ENCODE measurements at places on chromosomes 7 and 10.

GRCh38 chr10:3702569-3702968 lies 82.4 kb downstream of the KLF6 start:
- no peak for DNase-seq

DNA sequence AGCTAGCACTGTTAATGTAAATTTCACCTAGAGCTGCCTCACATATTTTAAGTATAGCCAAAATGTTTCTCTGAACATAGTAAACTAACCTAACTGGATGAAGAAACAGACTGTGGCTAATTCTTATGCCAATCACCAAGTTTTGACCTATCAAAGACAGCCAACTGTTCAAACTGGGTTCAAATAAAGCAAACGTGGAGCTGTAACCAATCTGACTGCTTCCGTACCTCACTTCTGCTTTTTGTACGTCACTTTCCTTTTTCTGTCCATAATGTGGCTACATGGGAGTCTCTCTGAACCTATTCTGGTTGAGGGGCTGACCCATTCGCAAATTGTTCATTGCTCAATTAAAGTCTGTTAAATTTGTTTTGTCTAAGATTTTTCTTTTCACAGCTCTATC lies 66.3 kb upstream of the ETV1 start:
- no peak for DNase-seq

DNA sequence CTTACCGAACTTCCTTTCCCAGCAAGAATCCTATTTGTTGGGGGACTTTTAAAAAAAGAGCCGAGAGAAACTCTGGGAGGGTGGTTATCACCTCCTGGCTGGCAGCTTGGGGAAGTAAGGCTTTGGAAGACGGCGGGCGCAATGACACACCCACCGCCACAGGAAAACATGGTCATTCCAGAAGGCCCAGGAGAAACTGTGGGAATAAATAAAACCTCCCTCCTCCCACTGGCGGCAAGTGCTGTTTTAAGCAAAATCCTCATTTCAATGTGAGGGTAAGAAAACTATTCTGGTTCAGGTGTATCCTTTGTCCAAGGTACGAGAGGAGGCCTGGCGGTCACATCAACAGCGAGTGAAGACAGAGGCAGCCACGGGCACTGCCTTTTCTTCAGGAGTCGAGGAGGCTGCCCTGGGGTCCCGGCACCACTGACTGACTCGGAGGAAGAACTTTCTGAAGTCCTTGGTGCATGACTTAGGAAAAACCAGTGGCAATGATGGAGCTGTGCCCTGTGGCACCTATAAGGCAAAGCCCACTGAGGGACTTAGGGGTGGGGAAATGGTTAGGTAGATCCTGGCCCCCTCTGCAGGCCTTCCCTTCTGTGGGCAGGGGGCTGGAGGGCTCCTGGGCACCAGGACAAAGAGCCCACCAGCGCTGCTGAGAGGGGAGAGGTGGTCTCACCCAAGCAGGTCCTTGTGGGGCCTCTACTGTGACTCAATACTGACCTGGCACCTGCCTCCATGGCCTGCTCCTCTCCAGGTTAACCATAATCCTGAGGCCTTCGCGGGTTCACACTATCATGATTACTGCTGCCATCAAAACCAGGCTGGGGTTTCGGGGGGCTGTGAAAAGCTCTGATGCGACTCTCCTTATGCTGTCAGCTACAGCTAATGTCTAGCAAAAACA lies 21.4 kb downstream of the DNAJB12 start:
- DNase-seq: no peak

DNA sequence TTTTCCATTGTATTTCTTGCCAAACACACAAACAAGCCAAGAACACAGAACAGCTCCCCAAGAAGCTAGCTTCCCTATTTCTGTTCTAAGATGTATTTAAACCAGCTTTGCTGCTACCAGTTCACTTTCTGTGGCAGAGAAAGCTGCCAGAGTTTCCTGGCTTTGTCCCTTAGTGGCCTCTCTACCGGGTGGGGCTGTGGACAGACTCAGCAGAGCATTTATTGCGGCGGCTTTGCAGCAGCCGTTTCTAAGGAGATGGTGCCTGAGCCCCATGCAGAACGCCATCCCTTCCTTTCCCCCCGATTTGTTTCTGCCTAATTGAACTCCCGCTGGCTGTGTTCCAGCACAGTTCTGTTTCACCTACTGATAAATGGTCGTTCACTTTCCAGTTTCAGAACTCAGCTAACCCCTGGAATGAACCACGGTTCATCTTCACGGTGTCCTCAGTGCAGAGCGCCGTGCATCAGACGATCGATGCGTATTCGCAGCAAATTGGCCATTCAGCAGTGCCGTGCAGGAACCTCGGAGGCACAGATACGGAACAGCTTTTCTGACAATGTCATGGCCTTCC lies 33.8 kb upstream of the SFMBT2 start:
- DNase-seq: no peak

GRCh38 chr10:80526742-80527141 lies 11.0 kb upstream of the SH2D4B start:
- DNase-seq: no peak

DNA sequence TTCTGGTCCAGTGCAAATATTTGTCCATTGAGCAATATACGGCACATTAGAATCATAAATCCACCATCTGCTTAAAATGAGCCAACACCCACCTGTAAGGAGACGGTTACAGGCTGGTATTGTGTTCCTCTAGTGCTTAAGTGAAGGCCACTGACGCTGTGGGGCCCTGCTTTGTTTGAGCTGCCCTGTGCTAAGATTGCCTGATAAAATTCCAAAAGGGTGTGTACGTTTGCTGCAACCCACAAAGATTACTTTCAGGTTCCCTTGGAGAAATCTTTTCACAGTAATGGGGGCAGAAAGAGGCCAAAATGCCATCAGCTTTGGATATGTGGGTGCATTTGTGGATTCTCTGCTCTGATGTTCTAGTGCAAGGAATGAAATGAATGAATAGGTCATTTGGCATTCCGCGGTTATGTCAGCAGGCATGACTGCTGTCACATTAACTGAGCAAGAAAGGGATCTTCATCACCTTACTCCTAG lies 34.4 kb downstream of the AGR3 start:
- peak; percentile 64 for DNase-seq

DNA sequence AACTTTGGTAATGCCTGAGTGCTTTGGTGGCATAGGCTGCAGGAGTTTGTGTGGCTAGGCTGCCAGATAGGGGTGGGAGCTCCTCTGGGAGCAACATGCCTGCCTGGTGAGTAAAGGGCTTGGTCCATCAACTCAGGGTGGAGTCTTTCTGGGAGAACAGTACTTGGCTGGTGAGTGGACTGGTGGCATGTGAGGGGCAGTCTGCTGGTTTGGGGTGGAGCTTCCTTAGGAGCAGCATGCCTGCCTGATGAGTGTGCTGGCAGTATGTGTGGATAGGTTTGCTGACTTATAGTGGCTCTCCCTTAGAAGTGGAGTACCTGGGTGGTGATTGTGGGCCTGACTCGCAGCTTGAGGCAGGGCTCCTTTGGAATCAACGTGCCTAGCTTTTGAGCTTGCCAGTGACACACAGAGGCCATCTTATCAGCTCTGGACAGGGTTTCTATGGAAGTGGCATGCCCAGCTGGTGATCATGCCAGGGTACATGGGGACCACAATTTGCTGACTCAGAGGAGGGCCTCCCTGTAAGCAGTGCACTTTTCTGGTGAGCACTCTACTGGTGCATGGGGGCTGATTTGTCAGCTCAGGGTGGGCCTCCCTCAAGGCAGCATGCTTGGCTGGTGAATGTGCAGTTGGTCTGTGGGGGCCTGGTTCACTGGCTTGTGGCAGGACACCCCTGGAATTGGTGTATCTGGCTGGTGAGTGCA lies 35.0 kb upstream of the SRI start:
- no peak for DNase-seq

DNA sequence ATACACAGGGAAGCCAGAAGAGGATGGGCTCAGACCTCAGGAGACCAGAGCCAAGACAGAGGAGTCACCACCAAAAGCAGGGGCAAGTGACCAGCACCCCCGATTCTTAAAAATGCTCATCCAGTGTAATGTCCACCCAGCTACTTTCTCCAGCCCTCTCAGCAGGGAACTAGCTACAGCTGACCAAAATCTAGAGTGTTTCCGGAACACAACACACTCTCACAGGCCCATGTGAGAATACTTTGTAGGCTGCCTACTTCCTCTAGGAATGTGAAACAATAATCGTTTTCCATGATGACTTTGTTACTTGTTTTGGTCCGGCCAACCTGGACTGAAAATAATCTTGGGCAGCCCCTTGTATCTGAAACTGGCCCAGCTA lies 14.5 kb downstream of the PSAP start:
- no peak for DNase-seq

DNA sequence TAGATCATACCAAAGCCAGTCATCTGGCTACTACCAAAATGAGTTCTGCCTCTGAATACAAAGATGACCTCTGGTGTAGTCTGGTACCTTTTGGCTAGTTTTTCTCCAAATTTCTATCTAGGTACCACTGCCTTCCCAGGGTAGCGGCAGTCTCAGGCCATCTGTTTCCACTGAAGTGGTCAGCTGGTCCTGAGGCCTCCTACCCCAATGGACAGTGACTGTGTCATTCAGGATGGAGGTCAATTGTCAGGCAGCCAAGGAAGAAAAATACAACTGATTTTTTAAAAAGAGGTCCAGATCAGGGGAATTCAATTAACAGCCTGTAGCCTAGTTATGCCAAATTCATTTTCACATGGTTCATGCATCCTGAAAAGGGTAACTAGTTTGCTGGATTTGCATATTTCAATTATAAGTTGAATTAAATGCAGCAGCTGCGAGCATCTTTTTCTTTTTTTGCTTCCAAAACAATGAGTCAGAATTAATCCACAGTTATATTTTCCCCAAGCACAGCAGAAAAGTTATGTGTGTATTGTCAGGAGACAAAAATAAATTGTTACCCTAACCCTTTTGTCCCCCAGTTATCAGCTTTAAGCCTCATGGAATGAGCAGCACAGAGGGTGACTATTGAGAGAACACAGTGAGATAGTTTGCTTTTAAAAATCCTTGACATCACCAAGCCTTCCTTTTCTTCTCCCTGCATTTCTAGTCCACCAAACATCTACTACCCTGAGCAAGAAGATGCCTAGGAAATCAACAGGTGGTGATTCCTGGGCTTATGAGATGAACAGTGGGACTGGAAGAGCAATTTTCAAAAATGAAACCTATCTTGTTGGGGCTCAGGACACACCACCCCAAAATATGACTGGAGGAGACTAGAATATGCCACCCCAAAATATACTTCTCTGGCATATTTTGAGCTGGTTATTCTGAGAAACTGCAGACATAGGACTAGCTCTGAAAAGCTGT lies 27.7 kb downstream of the BCCIP start:
- no peak for DNase-seq

GRCh38 chr10:60943316-60944057 lies 498 bp downstream of the RHOBTB1 start:
- peak; percentile 35 for DNase-seq

GRCh38 chr10:23172429-23173213 lies 19.5 kb upstream of the PTF1A start:
- no peak for DNase-seq

DNA sequence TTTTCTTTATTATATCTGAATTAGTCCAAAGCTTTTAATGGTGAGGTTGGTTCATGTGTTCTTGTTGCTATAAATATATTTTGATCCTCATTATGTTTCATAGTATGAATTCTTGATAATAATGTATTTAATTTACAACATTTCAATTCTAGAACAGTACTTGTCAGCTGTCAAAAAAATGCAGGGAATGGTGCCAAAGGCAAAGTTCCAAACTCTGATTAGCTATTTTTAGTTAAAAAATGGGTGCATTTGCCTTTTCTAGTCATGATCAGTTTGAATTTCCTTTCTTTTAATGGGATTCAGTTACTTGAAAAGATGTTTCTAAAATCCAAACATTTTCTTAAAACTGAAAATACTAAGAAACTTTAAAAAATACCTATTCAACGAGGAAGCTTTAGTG lies 49.6 kb downstream of the ANKIB1 start:
- DNase-seq: no peak

GRCh38 chr7:25087855-25088254 lies 37.2 kb downstream of the CYCS start:
- no peak for DNase-seq

DNA sequence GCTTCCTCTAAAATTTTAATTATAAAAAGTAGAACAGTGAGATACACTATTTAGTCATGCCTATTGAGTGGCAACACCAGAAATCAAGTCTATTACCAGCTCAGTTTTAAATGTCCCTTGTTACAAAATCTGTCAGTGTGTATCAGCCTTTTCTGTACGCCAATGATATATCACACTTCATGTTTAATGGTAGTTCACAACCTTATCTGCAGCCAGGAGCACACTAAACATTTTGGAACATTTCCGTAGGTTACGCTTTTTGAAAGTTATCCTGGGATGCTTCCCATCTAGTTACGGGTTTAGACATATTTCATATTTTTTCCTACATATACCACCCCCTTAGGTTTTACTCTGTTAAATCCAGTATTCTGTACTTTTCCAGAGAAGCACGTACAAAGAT lies 5.4 kb downstream of the HNRNPA2B1 start:
- DNase-seq: no peak

DNA sequence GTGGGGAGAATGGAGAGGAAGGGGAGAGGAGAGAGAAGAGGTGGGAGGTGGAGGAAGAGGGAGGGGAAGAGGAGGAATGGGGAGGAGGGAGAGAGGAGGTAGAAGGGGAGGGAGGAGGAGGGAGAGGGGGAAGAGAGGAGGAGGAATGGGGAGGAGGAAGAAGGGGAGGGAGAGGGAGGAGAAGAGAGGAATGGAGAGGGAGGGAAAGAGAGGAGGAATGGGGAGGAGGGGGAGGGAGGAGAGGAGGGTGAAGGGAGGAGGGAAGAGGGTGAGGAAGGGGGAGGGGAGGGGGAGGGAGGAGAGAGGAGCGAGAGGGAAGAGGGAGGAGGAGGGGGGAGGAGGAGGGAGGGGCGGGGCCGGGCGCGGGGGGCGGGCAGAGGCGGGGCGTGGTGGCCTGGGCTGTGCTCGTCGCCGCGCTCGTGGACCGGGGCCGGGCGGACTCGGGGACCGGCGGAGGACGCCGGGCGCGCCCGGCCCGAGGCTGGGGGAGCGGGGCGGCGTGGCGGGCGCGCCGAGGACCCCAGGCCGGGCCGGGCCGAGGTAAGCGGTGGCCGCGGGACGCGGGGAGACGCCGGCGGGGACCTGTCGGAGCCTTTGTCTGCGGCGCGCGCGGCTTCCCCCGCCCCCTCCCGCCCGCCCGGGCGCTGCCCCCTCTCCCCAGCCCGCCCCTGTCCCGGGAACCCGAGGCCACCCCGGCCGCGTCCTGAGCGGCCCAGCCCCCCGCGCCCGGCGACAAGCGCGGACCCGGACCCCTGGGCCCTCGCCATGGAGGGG lies at the start of gene SLC29A4:
Gene SLC29A4 (plus strand): TSS at position 401 of the 774 bp plus-strand sequence. CDS start 4,874 bp downstream, outside the sequence.
- no peak for DNase-seq

DNA sequence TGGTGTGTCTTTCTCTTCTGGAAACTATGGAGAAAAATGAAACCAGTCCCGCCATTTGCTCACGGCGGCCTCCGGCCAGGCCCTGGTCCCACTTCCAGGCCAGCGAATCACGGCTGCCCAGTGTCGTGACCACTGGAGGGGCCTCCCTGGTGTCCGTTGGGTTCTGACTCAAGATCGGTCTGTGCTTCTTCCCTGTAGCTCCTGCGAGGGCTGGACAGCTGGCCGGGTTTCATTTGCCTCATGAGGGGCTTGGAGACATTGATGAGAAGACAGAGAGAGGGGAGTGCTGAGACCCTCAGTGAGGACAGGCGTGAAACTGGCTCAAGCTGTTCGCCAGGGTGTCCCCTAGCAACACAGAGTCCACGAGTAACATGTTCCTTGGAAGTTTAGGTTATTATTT lies 108.6 kb downstream of the ADARB2 start:
- DNase-seq: no peak
